ENCODE measurements at places on chromosomes 12 and 14.

- DNase-seq = no peak
These were observed 321.3 kb downstream of the RGS6 start for GRCh38 chr14:72253503-72253902.

DNA sequence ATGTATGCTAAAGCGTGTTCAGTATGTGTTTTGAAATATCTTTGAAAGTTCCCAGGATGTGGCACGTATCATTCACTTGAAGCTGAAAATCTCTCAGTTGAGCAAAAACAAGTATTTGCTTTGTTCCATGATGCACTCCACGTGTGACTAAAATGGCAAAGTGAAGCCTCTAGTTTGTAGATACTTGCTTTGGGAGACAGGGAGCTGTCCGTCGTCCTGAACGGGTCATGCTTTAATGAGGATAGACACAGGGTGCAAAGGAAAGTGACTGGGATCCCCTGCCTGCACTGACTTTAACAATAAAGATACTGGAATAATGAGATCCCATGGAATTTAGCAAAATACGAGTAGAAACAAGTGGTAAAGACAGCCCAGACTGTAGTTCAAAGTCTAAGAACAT, 991.4 kb downstream of the NRXN3 start:
- DNase-seq = no peak

DNA sequence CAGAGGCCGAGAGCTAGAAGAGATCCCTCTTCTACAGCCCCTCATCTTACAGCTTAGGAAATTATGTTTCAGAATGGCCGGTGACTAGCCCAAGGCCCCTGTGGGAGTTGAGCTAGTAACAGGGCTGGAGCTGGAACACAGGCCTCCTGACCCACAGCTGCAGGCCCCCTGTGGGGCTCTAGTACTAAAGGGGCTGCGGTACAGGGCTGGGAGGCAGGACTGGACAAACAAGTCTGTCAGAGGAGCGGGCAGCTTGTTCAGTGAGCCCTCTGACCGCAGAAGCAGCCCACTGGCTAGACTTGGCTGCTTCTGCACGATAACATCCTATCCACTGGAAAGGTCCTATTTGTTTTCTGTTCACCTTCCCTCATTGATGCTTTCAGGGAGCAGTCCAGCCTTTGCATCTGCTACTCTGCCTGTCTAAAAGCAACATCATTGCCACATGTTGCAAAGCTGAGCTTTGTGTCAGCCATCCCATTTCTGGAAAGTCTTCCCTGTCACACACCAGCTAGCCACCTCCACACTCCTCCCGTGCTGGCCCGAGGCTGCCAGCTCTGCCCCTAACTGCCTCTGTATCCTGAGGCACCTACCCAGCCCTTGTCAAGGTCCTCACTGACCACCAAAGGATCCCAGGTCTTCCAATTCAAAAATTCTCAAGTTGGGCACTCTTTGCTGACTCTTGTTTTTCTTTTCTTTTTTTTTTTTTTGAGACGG, 10.2 kb downstream of the PSMC1 start:
- no peak for DNase-seq

DNA sequence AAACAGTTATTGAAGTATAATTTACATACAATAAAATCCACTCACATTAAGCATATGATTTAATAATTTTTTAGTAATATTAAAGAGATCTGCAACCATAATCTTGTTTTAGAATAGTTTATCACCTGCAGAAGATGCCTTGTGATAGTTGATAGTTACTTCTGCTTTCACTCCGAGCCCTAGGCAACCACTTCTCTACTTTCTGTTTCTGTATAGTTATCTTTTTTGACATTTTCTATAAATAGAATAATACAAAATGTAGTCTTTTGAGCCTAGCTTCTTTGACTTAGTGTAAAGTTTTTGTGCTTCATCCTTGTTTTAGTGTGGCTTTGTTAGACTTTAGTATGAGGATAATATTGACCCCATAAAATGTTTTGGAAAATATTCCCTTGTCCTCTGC, 111.0 kb downstream of the MNAT1 start:
- no peak for DNase-seq

Data from activated CD4-positive, CD25-positive, alpha-beta regulatory T cell treated with anti-CD3 and anti-CD28 coated beads, Interleukin-2, amount 50 U/mL, for 16 hours (primary cell).